Osteoblast (primary cell): ENCODE measurements at places on chromosomes 6 and 20. TPM values are rescaled to one million over a fixed set of nuclear protein-coding genes. Genes with fewer than 3 reads are reported as not detected.

SMPDL3A gene
- total RNA-seq = 22.7 and 23.5 TPM in 2 replicates

BACH2 gene
- 3.6 and 4.4 TPM in 2 replicates for total RNA-seq

HLA-A gene
- 268 and 292 TPM in 2 replicates for total RNA-seq

VGLL2 gene
- total RNA-seq = not detected in 2 replicates

CPNE5 gene
- under 0.01 TPM in 1 of 2 replicates, not detected in the other for total RNA-seq

PGC gene
- total RNA-seq = not detected in 2 replicates

COL12A1 gene
- 1,393 and 1,591 TPM in 2 replicates for total RNA-seq

BNIP5 gene
- total RNA-seq = not detected in 2 replicates

DNA sequence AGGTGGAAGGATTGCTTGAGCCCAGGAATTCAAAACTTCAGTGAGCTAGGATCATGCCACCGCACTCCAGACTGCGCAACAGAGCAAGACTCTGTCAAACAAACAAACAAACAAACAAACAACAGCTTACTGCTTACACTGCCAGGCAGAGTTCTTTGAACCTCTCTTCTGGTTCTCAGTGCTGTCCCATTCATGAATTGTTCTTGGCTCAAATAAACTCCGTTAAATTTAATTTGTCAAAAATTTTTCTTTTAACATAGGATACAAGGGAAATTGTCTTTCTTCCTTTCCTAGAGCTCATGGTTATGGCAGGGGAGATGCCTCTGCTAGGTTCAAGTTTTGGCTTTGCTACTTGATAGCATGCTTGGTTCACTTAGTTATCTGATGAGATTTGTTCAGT lies 29.7 kb upstream of the RFPL4B start:
- DNase-seq = no peak

- no peak for DNase-seq
Measured at GRCh38 chr6:15285682-15286294, 39.9 kb downstream of the JARID2 start.

DNA sequence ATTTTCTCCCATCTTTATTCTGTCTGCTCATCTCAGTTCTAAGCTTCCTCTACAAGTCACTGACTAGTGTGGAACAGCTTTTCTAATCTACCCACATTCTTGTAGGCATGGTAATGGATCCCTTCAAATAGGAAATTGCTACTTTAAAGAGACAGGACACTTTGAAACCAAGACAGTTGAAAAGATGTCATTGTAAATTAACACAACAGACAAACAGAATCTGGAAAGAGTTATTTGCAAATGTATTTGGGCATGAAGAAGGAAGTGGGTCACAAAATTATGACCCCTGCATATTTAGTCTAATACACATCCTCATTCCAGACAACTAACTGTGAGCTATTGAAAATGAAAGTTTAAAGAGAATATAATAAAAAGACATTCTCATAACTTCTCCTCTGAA lies 298.2 kb upstream of the MARCKS start:
- no peak for DNase-seq
